ENCODE measurements at places on chromosomes 3 and 15. TPM values are rescaled to one million over a fixed set of nuclear protein-coding genes. Genes with fewer than 3 reads are reported as not detected.

The LRRIQ4 gene
- not detected for polyA plus RNA-seq

The FOXB1 gene
- not detected for polyA plus RNA-seq

The MYZAP gene
- polyA plus RNA-seq: not detected

The CHAC1 gene
- 154 TPM for polyA plus RNA-seq

The HEG1 gene
- 98.3 TPM for polyA plus RNA-seq

The CHDH gene
- 0.02 TPM for polyA plus RNA-seq

The OR5K4 gene
- not detected for polyA plus RNA-seq

The CEMIP gene
- polyA plus RNA-seq: 221 TPM

The ACKR2 gene
- polyA plus RNA-seq: not detected

The LMCD1 gene
- polyA plus RNA-seq: 39.1 TPM

The ITIH3 gene
- 0.86 TPM for polyA plus RNA-seq

The CELSR3 gene
- polyA plus RNA-seq: 0.55 TPM

The GNAT1 gene
- not detected for polyA plus RNA-seq

The USP8 gene
- 46.8 TPM for polyA plus RNA-seq

The ALDH1A2 gene
- polyA plus RNA-seq: 0.68 TPM

The C3orf49 gene
- not detected for polyA plus RNA-seq

The GRAMD2A gene
- 0.32 TPM for polyA plus RNA-seq

The DISP2 gene
- polyA plus RNA-seq: 0.36 TPM

The RTP2 gene
- not detected for polyA plus RNA-seq

The RARRES1 gene
- 39.0 TPM for polyA plus RNA-seq

The UTS2B gene
- 1.2 TPM for polyA plus RNA-seq

The TRIM69 gene
- polyA plus RNA-seq: 16.4 TPM

The SOX2 gene
- polyA plus RNA-seq: not detected

The PPIP5K1 gene
- 20.6 TPM for polyA plus RNA-seq

The KIAA1143 gene
- polyA plus RNA-seq: 19.6 TPM

The SPATA12 gene
- polyA plus RNA-seq: not detected

The MASP1 gene
- 80.7 TPM for polyA plus RNA-seq

The SENP5 gene
- 18.0 TPM for polyA plus RNA-seq

The TRIM42 gene
- polyA plus RNA-seq: not detected

The UBAP1L gene
- polyA plus RNA-seq: 0.46 TPM

The ZIC4 gene
- polyA plus RNA-seq: not detected

The HERC2 gene
- 12.7 TPM for polyA plus RNA-seq

The CPNE9 gene
- not detected for polyA plus RNA-seq
